ENCODE measurements at places on chromosomes 2 and 18.

DNA sequence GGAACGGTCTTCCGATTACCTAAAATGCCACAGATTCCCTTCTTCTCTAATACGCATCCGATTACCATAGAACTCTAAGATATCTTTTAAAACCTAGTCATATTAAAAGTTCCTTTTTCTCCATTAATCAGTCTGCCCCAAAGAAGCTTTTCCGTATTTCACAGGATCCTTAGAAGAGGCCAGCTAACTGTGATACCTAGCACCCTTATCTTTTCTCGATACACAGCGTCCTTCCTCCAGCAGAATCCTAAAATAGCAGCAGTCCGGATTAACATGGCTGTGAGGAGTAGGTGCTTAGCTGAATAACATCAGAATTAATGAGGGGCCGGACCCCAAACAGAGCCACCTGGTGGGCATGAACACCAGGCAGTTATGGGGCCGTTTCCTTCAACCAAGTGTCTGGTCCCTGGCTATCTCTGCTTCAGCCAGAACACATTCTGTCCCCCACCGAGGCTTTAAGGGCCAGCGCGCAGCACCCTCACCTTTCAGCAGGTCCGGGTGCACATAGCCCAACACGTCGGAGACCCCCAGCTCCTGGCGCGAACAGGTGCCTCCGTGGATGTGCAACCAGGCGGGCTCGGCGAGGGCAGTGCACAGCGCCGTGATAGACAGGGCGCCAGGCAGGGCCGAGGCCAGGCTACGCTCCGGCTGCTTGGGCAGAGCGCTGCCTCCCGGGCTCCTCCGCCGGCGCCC, 995 bp downstream of the TMEM127 start:
- DNase-seq = peak; percentile 70

DNA sequence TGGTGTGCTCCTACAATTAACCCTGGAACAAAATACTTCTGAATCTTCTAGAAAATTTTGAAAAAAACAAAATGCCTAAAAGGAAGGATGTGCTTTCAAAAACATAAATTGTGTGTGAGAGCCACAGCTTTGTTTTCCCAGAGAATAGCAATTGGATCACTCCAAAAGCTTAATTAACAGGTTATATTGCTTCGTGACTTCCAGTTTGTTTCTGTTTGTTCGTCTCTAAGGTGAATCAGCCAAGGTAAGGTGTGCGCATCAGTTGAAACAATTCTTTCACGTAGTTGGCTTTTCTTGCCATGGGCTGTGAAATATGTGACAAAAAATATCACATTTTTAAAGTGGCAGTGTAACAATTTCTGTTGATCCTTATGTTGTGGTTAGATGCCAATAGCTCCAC, 90.3 kb upstream of the BARD1 start:
- DNase-seq = no peak

GRCh38 chr2:174482854-174483253, 4.0 kb downstream of the GPR155 start:
- no peak for DNase-seq

DNA sequence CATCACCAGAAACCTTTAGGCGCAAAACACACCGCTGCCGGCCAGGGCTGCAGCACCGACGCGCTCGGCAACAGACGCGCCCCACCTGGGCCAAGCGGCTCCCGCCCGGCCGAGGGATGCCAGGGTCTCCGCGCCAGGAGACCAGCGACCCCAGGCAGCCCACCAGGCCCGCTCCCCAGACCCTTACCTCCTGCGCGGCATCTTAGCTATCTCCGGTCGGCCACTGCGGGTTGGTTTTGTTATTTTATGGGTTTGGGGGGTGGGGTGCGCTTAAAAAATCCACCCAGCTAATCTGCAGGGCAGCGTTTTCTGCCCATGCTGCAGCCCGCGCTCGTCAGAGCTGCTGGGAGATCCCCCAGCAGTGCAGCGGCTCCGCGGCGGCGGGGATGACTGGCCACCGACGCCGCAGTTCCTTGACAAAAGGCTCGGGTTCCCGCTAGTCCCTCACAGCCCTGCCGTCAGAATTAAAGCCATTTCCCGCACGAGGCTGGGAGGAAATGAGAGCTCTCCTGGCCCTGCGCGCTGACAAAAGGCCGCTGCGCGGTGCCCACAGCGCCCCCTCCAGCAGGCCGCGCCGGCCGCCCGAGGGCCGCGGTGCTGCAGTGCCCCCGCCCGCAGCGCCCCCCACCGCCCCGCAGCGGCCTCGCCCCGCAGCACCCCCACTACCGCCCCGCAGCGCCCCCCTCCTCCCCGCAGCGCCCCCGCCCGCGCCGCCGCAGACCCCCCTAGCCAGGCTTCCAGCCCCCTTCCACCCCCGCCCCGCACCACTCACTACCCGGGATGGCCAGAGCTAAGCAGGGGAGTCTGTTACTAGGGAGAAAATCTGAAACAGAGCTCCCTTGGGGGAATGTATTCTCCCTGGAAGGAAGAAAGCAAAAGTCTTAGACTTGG, at the start of gene ADD2:
TSS of gene ADD2 (minus strand) at position 502 of the 891 bp plus-strand sequence. CDS start 61,792 bp downstream, outside the sequence.
- peak; percentile 72 for DNase-seq

DNA sequence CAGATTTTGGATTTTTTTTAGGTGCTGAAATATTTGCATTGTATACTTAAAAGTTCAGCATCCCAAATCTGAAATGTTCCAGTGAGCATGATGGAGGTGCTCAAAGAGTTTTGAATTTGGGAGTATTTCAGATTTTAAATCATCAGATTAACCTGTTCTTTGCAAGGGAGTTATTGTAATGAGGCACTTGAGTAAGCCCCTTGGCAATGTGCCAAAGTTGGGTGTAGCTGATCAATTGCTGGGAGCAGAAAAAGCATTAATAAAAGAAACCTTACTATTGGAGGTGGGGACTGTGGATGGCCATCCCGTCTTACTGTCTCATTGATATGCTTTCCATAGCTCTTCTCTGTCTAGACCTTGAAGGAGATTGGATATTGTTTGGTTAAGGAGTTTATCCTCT, 28.3 kb downstream of the MALT1 start:
- DNase-seq = no peak

DNA sequence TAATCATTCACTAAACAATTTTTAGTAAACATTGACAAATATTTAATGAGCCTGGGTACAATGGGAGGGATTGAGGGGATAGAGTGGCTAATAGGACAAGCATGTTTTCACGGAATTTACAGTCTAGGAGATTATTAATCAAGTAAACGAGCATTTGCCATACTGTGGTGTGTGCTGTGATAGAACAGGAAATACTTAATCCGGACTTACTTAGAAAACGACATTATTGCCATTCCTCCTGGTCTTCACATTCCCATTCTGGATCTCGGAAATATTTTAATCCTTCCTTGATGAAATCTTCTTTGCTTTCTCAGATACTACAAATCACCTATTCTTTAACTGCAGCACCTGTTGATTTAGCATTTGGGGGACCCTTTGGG, 905 bp downstream of the TTLL4 start:
- no peak for DNase-seq

DNA sequence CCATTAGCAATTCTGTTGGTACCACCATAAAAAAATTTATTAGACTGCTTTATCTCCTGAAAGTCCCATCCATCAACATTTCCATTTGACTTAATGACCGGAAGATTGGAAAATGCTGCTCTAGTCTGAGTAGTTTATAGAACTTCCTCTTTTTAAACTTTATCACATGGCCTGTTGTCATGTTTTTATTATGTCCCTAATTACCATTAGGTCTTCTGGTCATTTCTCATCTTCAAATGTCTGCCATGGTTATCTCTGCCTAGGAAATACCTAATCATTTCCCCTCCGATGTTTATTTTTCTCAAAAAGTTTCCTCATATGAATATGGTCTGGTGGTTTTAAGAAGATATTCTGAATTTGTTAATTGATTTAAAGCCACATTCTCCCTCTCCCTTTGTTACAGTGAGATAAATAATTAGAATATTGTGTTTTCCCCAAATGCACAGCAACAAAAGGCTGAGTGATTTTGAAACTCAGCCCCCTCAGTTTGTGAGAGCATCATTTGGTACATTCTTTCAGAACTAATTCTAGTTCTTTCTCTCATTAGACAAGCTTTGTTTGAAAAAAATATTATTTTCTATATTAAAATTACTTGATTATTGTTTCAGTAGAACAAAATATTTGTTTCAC, 317.1 kb upstream of the ST6GAL2 start:
- no peak for DNase-seq

Measured in stimulated activated effector memory CD8-positive, alpha-beta T cell treated with anti-CD3 and anti-CD28 coated beads, Interleukin-12 subunit alpha, Interleukin-12 subunit beta, amount 100 ng/mL, for 72 hours (primary cell).